ENCODE measurements at places on chromosomes 11 and 22.

DNA sequence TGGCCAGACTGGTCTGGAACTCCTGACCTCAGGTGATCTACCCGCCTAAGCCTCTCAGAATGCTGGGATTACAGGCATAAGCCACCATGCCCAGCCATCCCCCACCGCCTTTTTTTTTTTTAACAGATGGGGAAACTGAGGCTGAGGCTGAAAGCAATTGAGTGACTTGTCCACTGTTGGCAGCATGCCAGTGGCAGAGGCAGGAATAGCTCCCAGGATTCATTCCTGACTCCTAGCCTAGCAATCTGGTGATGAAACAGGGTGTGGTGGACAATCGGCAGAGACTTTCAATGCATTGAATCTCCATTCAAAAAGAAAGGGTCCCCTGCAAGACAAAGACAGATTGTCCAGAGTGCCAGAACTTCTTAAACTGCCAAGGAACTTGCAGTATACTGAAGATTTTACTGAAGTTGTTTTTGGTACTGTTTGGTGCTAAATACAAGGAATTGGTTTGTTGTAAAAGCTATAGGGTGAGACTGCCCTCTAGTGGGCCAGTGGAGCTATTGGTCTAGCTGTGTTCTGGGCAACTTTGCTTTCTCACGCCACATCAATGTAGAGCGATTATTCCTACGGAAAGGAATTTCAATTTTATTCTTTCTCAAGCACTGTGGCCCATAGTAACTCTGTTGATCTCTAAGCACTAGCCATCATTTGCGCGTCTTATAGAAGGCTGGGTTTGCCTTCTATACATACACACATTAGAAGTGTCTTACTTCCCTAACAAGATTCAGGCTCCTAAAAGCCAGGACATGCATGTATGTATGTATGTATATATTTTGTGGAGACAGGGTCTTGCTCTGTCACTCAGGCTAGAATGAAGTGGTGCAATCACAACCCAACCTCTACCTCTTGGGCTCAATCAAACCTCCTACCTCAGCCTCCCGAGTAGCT is 21.0 kb downstream of the C22orf31 start:
- DNase-seq = peak; percentile 43

DNA sequence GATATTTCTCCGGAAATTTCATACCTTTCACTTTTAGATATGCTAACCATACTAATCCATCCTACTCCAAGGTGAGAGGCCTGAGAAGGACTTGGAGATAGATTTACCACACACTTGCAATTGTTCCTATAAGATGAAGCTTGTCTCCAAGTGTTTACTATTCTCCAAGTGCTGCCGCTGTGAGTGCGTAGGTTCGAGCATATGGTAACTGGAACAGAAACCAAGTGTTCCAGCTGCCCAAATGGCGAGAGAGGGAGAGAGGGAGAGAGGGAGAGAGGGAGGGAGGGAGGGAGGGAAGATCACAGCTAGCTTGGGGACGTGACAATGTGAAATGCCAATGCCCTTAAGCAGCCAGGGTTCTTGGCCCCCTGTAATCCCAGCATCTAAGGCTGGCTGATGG is 21.5 kb downstream of the ASCC2 start:
- DNase-seq = no peak

- DNase-seq = no peak
Observed at GRCh38 chr11:131827430-131827829, 457.0 kb downstream of the NTM start.

GRCh38 chr11:108670451-108670850 is 5.6 kb downstream of the DDX10 start:
- no peak for DNase-seq

DNA sequence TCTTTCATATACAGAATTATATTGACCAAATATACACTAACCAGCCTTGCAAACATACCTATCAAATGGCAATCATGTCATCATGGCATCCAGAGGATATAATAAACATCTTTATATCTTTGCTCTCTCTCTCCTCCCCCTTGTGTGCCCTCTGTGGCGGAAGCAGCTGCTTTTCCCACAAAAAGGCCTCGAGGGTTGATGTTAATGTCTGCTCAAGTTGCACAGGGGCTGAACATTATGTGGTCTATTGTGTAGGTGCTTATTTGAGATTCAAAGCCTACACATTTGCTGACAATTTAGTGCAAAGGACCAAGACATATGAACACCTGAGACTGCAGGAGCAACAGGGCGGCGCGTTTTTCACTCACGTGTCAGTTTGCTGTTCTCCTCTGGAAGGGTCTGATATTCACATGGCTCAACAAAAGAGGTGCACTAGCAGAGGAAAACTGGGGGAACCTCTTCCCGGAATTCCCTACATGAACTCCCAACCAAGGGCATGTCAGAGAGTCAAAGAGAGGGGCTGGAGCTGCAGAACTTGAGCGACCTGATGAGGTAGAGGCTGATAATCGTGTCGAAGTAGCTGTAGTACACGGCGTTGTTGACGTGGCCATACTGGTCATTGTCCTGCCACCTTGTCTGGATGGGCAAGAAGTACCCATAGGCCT is 138.8 kb downstream of the RCN1 start:
- no peak for DNase-seq

GRCh38 chr22:31275018-31275417 is 17.3 kb downstream of the PIK3IP1 start:
- DNase-seq = no peak

DNA sequence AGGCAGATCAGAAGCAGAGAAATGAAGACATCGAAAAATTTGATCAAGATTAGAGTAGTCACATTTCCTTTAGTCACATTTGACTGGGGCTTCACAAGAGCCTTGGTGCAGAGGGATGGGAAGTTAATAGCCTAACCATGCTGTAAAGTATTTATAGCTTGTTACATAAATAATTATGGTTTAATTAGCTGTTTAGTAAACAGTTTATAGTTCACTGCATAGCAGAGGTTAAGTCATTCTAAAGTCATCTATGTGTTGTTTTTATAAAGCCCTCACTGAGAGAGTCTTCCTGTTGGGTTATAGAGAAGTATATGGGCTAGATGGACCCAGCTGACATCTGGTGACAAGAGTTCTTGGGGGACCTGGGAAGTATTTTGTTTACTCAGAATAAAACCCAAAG is 47.1 kb downstream of the INSC start:
- DNase-seq = no peak

DNA sequence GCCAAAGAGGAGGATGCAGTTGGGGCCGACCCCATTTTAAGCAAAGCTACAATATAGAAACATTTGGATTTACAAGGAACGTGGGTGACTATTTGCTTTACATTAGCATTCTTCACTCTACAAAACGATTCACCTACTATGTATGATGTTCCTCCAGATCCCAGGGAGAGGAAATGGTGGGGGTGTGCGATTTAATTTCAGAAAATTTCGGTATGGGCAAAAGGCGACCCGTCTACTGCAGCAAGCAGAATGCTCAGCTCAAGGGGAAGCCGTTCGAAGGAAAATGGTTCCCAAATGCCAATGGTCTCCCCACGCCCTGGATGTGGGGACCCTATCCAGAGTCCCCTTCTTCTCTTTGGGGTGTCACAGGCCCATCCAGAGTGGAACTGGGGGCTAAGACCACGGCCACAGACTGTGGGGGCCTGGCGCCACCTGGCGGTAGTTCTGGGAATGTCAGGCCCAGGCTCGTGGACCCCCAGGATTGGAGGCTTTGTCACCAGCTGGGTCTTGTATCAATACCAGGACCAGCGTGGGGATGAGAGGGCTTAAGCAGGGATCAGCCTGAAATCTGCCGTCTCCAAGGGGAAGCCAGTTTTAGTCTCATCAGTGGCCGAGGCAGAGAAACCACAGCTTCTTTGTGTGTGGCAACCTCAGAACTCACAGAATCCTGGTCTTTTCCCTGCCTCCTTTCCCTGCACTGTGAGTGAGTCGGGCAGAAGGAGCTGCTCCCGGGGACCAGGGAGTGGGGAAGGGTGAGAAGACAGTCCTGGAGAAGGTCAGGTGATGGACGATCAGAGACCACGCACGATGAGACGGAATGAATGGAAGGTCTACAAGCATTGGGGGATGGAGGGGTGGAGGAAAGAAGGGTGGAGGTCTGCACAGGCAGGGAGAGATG is 8.4 kb downstream of the LRRC10B start:
- DNase-seq = peak; percentile 59

DNA sequence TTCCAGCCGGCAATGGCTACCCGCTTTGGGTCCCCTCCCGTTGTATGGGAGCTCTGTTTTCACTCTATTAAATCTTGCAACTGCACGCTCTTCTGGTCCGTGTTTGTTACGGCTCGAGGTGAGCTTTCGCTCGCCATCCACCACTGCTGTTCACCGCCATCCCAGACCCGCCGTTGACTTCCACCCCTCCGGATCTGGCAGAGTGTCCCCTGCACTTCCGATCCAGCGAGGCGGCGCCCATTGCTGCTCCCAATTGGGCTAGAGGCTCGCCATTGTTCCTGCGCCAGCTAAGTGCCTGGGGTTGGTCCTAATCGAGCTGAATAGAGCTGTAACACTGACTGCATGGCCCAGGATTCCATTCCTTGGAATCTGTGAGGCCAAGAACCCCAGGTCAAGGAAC is 359.9 kb downstream of the CTTN start:
- DNase-seq = no peak

GRCh38 chr11:18727479-18728236 is 1.7 kb upstream of the IGSF22 start:
- peak; percentile 43 for DNase-seq

- no peak for DNase-seq
Observed at GRCh38 chr11:123800036-123800435, 6.1 kb downstream of the OR6M1 start.

DNA sequence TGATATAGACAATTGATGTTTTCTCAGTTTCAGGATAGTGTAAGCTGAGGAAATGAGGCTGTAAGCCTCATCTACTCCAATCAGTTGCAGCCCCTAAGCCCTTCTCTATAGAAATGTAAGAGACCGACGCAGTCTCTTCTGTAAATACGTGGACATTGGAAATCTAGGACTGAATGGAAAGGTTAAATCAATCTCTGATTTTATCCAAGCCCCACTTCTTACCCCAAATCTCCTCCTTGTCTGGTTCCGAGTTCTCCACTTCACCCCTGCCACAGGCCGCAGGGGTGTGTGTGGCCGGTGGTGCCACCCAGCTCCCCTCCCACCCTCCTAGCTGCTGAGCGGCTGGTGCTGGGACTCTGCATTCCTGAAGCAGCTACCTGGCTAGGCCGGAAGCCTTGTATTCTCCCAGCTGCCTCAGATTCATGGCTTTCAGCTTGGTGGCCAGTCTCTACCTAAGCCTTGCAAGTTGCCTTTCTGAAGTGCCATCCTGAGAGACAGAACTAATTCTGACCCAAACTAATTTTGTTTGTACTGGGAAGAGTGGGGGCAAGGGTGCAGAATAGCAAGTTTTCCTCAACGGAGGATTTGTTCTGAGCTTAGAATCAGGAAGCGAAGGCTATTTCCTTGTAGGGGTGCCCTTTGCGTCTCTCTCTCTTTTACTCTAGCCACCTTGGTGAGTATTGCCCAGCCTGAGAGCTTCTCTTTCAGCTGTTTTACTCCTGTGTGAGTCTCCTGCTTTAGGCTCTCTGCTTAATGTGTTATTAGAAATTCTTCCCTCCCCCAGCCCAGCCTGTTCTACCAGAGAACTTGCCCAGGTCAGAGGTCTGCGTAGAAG is 749 bp downstream of the VWA5A start:
- no peak for DNase-seq

- no peak for DNase-seq
Observed at GRCh38 chr22:19207884-19208283, 29.3 kb upstream of the SLC25A1 start.

- no peak for DNase-seq
Observed at GRCh38 chr22:37123649-37124048, 14.1 kb upstream of the TMPRSS6 start.

- DNase-seq = no peak
Observed at GRCh38 chr22:20380486-20380885, 13.5 kb upstream of the ZNF74 start.

DNA sequence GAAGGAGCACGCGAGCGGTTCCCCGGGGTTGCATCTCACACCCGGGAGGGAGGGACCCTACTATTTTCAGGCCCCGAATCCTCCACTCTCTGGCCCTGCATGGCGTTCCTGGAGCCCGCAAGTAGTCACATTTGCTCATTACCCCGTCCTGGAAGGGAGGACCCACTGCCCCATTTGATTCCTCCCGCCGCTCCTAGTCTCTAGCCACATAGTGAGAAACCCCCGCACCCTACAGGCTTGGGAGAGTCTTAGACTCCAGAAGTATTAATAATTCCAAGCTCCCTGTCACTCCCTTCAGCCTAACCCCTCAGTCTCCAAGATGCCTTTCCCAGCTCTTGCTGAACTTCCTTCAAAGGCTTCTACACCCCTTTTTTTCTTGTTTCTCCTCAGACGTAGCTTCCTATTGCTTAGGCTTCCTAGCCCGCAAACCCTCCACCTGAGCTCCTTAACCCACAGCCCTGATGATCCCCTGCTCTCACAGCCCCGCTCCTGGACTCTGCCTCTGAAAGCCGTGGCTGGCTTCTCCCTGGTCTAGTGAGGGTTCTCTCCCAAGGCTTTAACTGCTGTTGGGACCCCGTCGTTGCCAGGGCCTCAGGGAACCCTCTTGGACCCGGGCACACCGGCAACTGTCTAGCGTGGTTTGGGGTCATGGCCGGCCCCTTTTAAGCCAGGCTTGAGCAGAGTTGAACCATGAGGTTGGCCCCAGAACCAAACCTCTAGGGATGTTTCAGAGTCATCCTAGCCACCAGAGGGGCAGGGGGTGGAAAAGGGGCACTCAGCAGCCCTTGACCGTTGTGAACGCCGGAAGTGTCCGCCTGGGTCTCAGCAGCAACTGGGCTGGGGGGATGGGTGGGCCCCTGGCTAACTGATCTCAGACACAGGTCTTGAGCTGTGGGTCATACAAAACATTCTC is 862 bp downstream of the GGA1 start:
- DNase-seq = no peak

GRCh38 chr11:17989306-17989705 is 23.5 kb downstream of the SERGEF start:
- DNase-seq = no peak

DNA sequence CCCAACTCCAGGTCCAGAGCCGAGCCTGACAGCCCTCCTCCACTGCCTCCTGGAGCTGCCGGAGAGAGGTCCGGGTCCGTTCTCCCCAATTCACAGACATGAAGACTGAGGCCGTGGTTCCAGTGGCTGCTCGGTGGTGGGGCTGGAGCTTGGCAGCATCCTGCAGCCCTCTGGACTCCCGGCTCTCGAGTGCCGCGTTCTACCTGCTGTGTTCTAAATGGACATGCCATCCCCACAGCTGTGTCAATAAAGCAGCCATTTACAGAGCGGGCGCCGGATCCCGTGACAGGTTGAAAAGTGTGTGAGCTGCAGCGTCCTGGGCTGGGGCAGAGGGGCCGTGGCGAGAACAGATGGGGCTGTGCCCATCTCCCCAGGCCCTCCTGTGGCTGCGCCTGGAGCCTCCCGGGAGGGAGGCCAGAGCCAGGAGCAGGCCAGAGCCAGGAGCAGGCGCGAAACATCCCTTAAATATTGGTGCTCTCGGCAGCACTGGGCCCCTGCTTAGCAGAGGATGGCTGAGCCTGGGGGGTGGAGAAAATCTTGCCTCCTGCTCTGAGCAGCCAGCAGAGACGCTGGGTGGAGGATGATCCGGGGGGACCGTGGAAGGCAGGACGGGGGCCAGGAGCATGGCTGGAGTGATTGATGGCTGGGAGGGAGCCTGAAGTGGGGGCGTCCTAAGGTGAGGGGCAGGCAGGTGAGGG is 46.2 kb downstream of the FLRT1 start:
- DNase-seq = no peak

Measured in stimulated activated CD4-positive, alpha-beta T cell treated with anti-CD3 and anti-CD28 coated beads, Interleukin-4, amount 100 ng/mL, for 4 hours (primary cell).